ENCODE measurements at places on chromosomes 5 and 9. TPM values are rescaled to one million over a fixed set of nuclear protein-coding genes. Genes with fewer than 3 reads are reported as not detected.

- no peak for DNase-seq
These were observed 12.4 kb downstream of the PTTG1 start for GRCh38 chr5:160434022-160434531.

- no peak for DNase-seq
These were observed 162.7 kb upstream of the NR3C1 start for GRCh38 chr5:143566139-143566538.

GRCh38 chr5:56183506-56183905 lies 49.6 kb downstream of the ANKRD55 start:
- peak; percentile 98 for DNase-seq

DNA sequence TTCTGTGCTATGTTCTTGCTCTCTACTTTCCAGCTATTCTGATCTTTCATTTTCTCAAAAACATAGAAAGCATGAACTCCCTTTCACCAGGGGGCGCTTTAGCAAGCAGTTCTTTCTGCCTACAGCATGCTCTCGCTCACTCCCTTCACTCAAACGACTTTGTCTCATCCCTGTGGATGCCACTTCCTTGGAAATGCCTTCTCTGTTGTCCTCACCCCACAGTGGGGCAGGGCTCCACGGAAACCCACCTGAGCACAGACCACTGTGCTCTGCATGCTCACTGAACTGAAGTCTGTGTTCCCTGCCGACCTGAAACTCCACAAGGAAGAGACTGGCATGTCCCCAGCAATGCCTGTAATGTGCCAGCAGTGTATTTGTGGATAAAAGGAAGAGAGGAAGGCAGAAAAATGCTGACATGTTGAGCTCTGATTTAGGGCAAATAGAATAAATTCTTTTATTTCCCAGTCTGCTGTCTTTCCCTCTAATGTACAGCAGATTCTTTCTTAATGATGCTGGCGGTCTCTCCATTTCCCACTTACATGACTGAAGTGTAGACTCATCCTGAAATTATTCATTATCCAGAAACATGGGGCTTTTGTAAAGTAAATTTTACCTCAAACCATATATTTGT lies 4.9 kb upstream of the ROR2 start:
- peak; percentile 31 for DNase-seq

GRCh38 chr5:59007460-59008063 lies 424.7 kb downstream of the RAB3C start:
- peak; percentile 9 for DNase-seq

DNA sequence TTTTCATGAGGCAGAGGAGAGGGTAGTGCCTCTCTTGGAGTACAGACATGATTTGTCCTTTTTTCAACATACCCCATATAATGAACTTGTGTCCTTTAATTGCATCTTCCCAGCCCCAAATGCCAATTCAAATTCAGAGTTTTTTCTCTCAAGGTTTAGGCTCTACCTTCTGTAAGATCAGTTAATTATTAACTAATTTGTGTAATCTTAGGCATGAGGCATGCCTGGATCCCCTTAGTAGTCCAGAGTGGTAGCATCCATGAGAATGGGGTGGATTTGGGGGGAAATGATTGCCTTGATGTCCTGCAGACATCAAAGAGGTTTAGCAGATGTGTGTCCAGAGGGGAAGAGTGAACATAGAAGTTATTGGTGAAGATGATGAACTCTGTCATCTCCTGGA lies 533.3 kb downstream of the LRRC70 start:
- DNase-seq: no peak

DNA sequence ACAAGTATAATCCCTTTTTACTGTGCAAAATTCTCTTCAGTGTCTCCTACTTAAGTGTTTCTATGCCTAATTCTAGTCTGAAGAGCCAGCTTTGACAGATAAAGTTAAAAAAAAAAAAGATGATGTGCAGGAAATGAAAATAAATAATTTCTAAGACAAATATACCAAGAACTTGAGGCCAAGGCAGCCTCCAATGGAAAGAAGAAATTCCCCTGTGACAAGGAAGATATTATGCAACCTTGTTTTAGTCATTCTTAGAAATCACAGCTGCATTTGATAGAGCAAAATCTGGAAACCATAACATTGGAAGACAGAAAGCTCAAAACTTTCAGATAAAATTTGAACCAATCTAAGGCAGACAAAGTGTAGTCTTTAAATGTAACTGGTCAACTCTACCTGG lies 375.9 kb upstream of the TLE4 start:
- no peak for DNase-seq

- no peak for DNase-seq
These were observed 57.2 kb downstream of the SPTLC1 start for GRCh38 chr9:92058026-92058425.

DNA sequence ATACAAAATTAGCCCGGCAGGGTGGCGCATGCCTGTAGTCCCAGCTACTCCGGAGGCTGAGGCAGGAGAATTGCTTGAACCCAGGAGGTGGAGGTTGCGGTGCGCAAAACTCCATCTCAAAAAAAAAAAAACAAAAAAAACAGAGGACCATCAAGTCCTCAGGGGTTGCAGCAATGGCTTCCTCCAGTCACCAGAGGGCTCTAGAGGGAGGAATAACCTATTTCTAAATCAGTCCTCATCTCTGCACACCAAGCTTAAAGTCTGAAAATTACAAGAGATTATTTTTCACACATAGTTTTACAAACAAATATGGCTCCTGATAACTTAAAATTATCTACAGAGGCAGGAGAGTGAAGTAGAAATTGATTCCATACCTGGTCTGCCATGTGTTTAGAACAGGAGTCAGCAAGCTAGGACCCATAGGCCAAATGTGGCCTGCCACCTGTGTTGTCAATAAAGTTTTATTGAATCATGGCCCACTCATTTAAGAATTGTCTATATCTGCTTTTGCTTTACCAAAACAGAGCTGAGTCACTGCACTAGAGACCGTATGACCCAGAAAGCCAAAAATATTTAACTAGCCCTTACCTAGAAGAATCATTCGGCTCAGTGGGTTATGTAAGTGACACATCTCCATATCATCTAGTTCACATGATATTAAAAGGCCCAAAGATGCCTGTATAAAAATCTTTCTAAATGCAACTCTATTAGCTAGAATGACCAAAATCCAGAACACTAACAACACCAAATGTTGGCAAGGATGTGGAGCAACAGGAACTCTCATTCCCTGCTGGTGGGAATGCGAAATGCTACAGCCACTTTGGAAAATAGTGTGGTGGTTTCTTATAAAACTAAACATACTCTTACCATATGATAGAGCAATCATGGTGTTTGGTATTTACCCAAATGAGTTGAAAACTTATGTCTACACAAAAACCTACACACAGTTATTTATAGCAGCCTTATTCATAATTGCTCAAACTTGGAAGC lies 207.7 kb downstream of the FRMD3 start:
- DNase-seq: no peak

GRCh38 chr5:168449166-168449565 lies 37.1 kb upstream of the RARS1 start:
- no peak for DNase-seq

DNA sequence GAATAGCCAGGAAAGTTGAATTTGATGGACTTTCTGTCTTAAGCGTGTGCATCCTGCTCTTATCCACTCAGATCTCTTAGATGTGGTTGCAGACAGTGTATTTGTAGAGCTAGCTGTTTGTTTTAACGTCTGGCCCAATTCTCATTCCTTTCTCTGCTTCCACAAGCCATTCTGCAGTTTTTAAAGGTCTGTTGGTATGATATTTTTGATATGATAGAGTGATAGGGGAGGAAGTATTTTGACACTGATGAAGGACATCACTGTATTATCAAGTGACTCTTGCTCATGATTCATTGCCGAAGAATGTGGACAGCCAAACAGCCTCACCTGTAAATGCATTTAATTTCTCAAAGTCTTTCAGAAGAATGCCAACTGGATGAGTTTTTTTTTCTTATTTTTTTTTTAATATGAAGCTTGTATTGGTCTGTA lies 4.5 kb downstream of the TJP2 start:
- peak; percentile 49 for DNase-seq

DNA sequence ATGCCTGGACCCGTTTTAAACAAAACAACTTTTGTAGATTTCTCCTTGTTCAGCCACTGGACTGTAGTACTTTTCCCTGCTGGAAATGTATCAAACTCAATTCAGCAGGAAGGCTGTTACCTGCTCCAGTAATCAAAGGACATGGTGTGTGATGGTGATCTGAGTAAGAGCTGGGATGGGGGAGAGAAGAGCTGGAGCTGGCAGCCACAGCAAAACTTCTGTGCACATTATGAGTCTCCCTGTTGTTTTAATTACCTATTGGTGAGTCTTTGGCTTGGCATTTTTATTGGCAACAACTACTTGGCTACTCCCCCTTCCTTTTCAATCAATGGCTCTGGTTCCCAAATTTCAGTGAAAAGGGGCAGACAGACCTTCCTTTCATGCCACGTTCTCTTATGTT lies 9.7 kb downstream of the NREP start:
- DNase-seq: no peak

The SPATA31E1 gene
- not detected for total RNA-seq

The FBXL17 gene
- total RNA-seq: 6.7 TPM

The PDE8B gene
- under 0.01 TPM for total RNA-seq

The WWC1 gene
- 0.63 TPM for total RNA-seq

The SPATA31A6 gene
- total RNA-seq: not detected

The PCDHA13 gene
- under 0.01 TPM for total RNA-seq

The RNF208 gene
- under 0.01 TPM for total RNA-seq

The GRXCR2 gene
- total RNA-seq: not detected

The PPIC gene
- 66.2 TPM for total RNA-seq

The CARTPT gene
- not detected for total RNA-seq

The CCDC183 gene
- total RNA-seq: 0.51 TPM

The HDAC3 gene
- 46.6 TPM for total RNA-seq

All from dermis microvascular lymphatic vessel endothelial cell (primary cell).